ENCODE measurements at places on chromosomes 11 and 22. TPM values are rescaled to one million over a fixed set of nuclear protein-coding genes. Genes with fewer than 3 reads are reported as not detected.

The PRR33 gene
- not detected for total RNA-seq

The BACE1 gene
- 7.8 TPM for total RNA-seq

The SYNGR1 gene
- 0.70 TPM for total RNA-seq

The MS4A15 gene
- not detected for total RNA-seq

The ACRV1 gene
- not detected for total RNA-seq

The APOA1 gene
- total RNA-seq = not detected

The GAS2 gene
- total RNA-seq = 2.2 TPM

The ISX gene
- not detected for total RNA-seq

The UPK3A gene
- total RNA-seq = not detected

The C22orf15 gene
- not detected for total RNA-seq

The MRPL23 gene
- total RNA-seq = 218 TPM

The IFITM10 gene
- total RNA-seq = not detected

The TMEM86A gene
- 0.72 TPM for total RNA-seq

The USP2 gene
- 0.84 TPM for total RNA-seq

The BRSK2 gene
- total RNA-seq = 0.23 TPM

The PLA2G6 gene
- total RNA-seq = 3.6 TPM

The C11orf97 gene
- not detected for total RNA-seq

The MAPK8IP2 gene
- 0.72 TPM for total RNA-seq

The IFT27 gene
- 14.2 TPM for total RNA-seq

The KREMEN1 gene
- 13.8 TPM for total RNA-seq

The MISFA gene
- total RNA-seq = not detected

The IFTAP gene
- 18.5 TPM for total RNA-seq

The PLA2G3 gene
- 0.31 TPM for total RNA-seq

The PLEKHB1 gene
- not detected for total RNA-seq

The TRIM49B gene
- not detected for total RNA-seq

The DEUP1 gene
- not detected for total RNA-seq

The PIK3C2A gene
- 27.2 TPM for total RNA-seq

The ACR gene
- total RNA-seq = not detected

The OR51E1 gene
- not detected for total RNA-seq

The SERPIND1 gene
- not detected for total RNA-seq

The CADM1 gene
- total RNA-seq = 25.5 TPM

The OR8K3 gene
- not detected for total RNA-seq

The GP1BB gene
- total RNA-seq = 2.8 TPM

The INSC gene
- total RNA-seq = 2.1 TPM

The OVOL1 gene
- total RNA-seq = 0.91 TPM

The LRRC4C gene
- not detected for total RNA-seq

The PNPLA3 gene
- 4.2 TPM for total RNA-seq

The PANX1 gene
- total RNA-seq = 67.8 TPM

The IRAG1 gene
- total RNA-seq = under 0.01 TPM

The MAFF gene
- 44.9 TPM for total RNA-seq

The ELFN2 gene
- 1.9 TPM for total RNA-seq

The BSCL2 gene
- total RNA-seq = 20.9 TPM

The ENTHD1 gene
- not detected for total RNA-seq

The MMP11 gene
- 0.38 TPM for total RNA-seq

The RASSF7 gene
- total RNA-seq = 47.2 TPM

The DNAJB7 gene
- not detected for total RNA-seq

The MAJIN gene
- not detected for total RNA-seq

The MFNG gene
- 4.0 TPM for total RNA-seq

The IGSF9B gene
- total RNA-seq = 0.15 TPM

The FAM168A gene
- total RNA-seq = 9.6 TPM

The PLAAT2 gene
- total RNA-seq = not detected

The CNIH2 gene
- not detected for total RNA-seq
